ENCODE measurements at places on chromosomes 2 and 18. TPM values are rescaled to one million over a fixed set of nuclear protein-coding genes. Genes with fewer than 3 reads are reported as not detected.

- no peak for DNase-seq
Measured at GRCh38 chr2:178199334-178199733, 5.0 kb downstream of the OSBPL6 start.

GRCh38 chr2:239264838-239265651 is 135.8 kb downstream of the HDAC4 start:
- DNase-seq, result no peak

DNA sequence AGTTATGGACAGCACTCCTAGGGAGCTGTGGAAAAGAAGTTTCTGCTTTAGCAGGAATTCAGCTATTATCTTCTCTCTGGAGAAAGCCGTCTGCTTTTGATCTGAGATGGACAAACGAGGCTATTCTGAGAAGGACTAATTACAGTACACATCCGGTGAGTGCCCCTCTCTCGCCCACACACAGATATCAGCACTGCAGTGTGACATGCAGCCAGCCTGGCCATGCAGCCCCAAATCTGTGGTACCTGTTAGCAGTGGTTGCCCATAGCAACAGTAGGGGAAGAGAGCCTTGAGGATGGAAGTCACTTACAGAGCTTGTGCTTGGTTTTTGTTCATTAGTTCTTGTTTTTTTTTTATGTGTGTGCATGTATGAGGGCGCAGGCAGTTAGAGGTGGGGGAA is 73.9 kb upstream of the TRIB2 start:
- no peak for DNase-seq

- DNase-seq, result no peak
Measured at GRCh38 chr2:70482401-70482800, 71.2 kb downstream of the TGFA start.

DNA sequence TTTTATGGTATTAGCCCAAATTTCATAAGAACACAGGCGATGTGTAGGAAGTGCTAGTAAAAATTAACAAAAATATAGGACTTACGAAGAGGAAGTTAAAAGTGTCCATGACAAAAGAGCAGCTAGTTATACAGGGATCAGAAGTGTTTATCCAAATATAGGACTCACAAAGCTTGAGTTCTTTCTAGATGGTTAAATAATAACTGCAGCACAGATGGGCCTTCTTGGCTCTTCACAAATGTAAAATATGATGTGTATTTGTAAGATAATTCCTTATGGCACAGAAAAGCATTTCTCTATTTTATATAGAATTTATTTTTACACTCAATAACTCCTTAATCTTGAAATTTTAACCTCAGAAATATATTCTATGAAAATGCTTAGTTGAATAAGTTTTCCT is 100.9 kb upstream of the SPHKAP start:
- DNase-seq, result no peak

- DNase-seq, result no peak
Measured at GRCh38 chr2:27070653-27071276, 689 bp downstream of the OST4 start.

DNA sequence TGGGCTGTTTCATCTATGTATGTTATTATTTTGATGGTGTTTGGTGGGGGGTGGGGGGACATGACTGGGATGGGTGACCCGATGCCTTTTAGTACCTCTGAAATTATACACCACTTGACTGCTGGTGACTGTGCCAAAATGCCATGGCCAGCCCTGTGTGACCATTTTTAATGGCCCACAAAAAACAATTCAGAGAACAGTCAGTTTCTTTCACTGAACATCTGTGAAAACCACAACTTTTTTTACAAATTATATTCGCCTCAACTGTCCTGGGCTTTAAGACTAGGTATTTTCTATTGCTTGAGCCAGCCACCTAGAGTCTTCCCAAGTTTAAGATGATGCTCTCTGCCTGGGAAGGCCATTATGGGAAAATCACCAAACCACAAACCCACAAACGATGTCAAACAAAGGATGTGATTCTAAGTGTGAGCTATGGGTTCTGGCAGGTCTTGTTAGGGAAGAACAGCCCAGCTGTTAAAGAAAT is 33.9 kb downstream of the FN1 start:
- no peak for DNase-seq

DNA sequence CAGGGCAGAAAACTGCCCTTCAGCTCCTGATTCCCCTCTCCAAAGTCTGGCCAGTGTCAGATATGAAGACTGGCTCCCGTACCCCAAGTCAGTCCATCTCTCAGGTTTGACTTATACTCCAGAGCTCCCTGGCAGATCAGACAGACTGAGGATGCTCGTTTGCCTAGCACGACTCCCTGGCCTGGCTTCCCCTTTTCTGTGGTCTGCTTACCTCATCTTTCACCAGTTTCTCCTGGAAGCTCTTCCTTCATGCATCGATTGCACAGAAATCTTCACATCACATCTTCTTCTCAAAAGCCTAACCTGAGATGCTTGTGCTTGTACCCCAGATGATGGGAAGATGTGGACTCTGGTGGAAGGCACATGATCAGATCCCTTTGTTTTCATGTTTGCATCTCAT is 387.9 kb upstream of the POU3F3 start:
- no peak for DNase-seq

DNA sequence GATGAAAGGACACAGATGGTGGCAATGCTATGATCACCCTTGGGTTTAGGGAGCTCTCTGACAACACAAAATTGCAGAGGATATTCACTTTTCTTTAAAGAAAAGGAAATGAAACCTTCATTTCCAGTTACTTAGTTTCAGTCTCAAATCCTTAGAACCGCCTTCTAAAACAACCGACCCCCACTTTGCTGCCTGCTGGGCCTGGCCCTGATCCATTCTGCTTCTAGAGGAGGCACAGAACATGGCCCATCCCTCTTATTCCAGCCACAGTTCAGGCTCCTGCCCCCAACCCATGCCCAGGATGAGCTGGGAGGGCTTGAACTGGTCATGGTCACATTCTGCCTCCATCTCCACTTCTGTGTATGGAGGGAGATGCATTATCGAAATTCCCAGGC is 311.6 kb downstream of the EN1 start:
- DNase-seq, result no peak

DNA sequence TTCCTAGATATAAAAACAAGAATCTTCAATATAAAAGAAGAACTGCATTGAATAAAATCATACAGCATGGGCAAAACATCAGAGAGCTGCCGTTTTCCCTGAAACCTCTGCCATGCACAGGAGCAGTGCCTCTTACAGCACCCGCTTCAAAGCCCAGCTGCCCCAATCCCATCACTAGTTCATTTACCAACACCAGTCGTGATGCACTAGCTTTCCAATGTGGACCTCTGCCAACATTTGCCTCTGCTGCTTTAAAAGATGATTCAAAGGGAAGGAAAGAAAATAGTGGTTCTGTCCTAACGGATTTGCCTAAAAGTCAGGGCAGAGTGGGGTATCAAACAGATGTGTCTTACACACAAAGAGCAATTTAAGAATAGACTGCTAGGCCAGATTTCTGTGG is 43.4 kb upstream of the AP1S3 start:
- DNase-seq, result no peak

GRCh38 chr18:80241919-80242777 is 5.2 kb downstream of the PARD6G start:
- DNase-seq, result no peak

- no peak for DNase-seq
Measured at GRCh38 chr2:109284826-109285225, 155.8 kb downstream of the SH3RF3 start.

The ACOXL gene
- total RNA-seq, result not detected

The SCTR gene
- total RNA-seq, result not detected

The GPAT2 gene
- total RNA-seq, result 5.9 TPM

The FBXO11 gene
- total RNA-seq, result 63.8 TPM

The BARD1 gene
- total RNA-seq, result 16.7 TPM

The CTLA4 gene
- 1.8 TPM for total RNA-seq

The CCDC148 gene
- 4.6 TPM for total RNA-seq
